ENCODE measurements at places on chromosomes 12 and 14.

DNA sequence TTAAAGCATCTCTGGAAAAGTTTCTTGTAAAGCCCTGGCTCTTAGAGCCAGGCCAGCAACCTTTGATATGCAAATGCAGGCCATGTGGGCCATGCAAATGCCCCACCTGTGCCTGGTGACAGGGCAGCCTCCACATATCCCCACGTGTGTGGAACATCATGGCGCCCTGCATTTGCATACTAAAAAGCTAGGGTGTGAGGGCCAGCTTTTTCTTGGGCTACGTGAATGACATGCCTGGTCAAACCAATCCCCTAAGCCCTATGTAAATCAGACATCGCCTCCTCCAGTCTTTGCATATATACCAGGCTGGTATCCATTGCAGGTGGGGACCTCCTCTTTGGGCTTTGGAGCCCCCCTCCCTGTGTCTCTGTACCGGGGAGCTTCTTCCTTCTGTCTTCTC is 6.4 kb downstream of the CSRP2 start:
- peaks cover 1% of the 10 kb centered on the region for H3K4me1 ChIP-seq
- no peak for DNase-seq
- no peak overlapping the region for H3K27ac ChIP-seq
- no peak overlapping the region for H3K4me3 ChIP-seq
- no peaks in the 10 kb centered on the region for H3K36me3 ChIP-seq
- no peaks in the 10 kb centered on the region for H3K27me3 ChIP-seq

DNA sequence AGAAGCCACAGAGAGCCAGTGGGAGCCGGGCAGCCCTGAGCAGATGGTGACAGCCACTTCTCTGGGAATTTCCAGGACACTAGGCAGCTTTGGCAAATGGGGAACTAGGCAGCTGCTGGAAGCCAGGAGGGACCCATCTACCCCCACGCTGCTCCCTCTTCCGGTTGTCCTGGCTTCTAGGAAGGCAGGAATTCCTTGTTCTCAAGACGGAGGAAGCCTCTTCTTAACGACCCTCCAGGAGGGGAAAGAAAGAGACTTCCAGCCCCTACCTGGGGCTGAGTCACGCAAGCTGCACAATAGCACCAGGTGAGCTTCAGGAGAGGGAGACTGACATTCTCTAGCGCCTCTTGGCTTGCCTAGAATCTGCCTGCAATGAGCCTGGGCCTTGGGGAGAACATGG is 141.5 kb downstream of the ANO2 start:
- no peak for DNase-seq
- no peak overlapping the region for H3K4me3 ChIP-seq
- peaks cover 64% of the 10 kb centered on the region for H3K27me3 ChIP-seq
- no peaks in the 10 kb centered on the region for H3K36me3 ChIP-seq
- peaks cover 2% of the 10 kb centered on the region for H3K4me1 ChIP-seq
- H3K27ac ChIP-seq = no peak overlapping the region

DNA sequence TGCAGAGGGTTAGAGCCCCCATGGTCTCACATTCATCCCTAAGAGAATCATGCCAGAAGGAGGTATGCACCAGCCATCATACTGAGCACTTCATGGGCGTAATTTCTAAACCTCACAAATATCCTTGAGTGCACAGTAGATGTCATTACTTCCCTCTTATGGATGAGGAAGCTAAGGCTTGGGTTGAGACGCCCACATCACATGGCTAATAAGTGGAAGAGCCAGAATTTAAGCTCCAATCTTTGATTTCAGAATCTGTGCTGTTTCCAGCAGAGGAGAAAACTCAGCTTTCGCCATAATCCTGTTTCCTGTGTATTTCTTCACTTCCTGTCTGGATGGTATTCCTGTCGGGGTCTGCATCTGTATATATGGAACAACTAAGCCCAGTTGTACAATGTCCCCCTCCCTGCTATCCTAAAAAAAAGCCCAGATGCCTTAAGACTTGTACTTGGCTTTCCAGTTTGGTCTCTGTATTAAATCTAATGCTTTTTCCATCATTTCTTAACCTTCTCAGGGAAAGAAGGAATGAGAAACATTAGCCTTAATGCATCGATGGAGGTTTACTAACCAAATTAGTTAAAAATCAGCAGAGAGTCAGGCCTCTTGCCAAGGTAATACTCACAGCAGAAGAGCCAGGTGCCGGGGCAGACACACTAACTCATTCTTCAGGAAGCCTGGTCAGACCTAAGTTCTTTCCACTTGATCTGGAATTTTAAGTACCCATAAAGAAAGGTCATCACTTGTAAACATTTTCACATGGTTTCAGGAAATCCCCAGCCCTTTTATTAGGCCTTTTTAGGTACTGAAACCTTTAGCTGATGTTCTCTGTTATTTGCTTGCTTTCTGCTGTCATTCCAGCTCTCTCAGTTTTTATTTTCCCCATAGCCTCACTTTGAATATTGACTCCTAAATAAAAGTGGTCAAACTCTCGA is 5.3 kb downstream of the ISCU start:
- peak; percentile 81 for DNase-seq
- H3K27ac ChIP-seq = peak overlapping the region; percentile 95
- H3K27me3 ChIP-seq = no peaks in the 10 kb centered on the region
- no peak overlapping the region for H3K4me3 ChIP-seq

- H3K4me1 ChIP-seq = no peaks in the 10 kb centered on the region
- H3K27me3 ChIP-seq = no peaks in the 10 kb centered on the region
- no peak overlapping the region for H3K27ac ChIP-seq
- no peak overlapping the region for H3K4me3 ChIP-seq
Observed at GRCh38 chr14:44756554-44756953, 205.2 kb downstream of the KLHL28 start.

DNA sequence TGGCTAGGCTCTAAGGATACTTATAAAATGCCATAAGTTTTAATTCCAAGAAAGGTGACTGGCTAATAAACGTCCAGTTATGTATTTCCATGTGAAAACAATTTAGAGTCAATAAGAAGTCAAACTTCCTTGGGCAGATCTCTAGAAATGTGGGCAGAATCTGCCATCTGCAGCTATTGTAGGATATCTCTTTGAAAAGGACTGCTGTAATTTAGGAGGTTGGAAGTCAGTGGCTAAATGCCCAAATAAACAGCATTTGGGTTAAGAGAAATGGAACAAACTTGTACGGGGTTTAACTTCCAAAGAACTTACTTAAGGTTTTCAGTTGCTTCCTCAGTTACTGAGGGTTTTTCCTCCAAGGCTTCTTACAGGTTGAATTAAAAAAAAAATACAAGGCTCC is 121.6 kb downstream of the FIGNL2 start:
- no peak for DNase-seq
- H3K4me3 ChIP-seq = no peak overlapping the region
- H3K27ac ChIP-seq = no peak overlapping the region
- H3K4me1 ChIP-seq = no peaks in the 10 kb centered on the region

DNA sequence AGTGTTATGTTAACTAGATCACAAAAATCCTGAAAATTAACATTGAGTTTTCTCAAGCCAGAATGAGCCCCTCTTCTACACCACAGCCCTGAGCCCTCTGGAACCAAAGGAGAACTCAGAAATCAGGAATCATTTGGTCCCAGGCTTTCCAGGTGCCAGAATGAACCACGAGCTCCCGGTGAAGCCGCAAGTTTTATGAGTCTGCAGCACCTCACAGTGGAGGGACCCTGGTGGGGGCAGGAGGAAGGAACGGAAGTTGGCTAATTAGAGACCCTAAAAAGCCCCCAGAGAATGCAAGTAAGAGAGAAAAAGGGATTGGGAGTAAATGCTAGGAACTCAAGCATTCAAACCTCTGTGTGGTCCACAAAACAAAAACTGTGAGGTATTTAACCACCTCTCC is 52.9 kb upstream of the BCL2L14 start:
- no peaks in the 10 kb centered on the region for H3K27me3 ChIP-seq
- no peaks in the 10 kb centered on the region for H3K4me1 ChIP-seq
- H3K36me3 ChIP-seq = no peaks in the 10 kb centered on the region
- no peak for DNase-seq
- no peak overlapping the region for H3K27ac ChIP-seq

DNA sequence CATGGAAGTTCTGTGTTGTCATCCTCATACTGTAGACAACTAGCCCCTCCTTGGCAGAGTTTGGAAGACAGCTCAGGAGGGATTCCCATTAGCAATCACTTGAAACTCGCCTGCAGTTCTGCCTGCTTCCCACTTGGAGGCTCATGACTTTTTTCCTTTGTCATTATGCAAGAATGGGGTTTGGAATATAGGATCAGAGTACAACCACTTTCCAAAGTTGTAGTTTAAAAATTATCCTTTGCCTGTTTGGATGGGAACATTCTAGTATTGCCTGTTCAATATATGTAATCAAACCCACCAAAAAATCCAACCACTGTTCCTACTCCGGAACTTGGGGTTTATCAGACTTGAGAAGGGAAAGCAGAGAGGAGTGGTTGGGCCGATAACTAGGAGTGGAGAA is 2.1 kb upstream of the GPD1 start:
- DNase-seq = peak; percentile 76
- H3K27me3 ChIP-seq = peaks cover 6% of the 10 kb centered on the region
- H3K27ac ChIP-seq = no peak overlapping the region
- H3K36me3 ChIP-seq = peaks cover 44% of the 10 kb centered on the region
- peaks cover 9% of the 10 kb centered on the region for H3K4me1 ChIP-seq
- no peak overlapping the region for H3K4me3 ChIP-seq

DNA sequence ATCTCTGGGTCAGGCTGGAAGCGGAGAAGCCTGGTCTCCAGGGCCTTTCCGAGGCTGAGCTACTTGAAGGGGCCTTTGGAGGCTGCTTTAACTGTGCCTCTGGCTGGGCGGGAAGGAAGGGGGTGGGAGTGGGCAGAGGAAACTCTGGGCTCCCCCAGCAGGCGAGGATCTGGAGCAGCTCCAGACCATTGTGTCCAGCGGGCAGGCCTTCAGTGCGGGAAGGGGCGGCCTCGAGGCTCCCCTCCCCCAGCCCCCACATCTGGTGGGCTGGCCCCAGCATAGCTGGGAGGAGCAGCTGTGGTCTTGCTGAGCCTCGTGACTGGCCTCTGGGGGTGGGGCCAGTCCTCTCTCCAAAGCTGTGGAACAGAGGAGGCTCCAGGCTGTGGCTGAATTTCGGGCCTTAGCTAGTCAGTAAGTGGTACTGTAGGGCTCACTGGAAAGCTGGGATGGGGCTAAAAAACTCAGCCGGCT is 3.4 kb downstream of the TAMALIN start:
- peaks cover 32% of the 10 kb centered on the region for H3K36me3 ChIP-seq
- DNase-seq = peak; percentile 93
- H3K4me1 ChIP-seq = peaks cover 44% of the 10 kb centered on the region
- peak overlapping the region; percentile 87 for H3K27ac ChIP-seq
- H3K4me3 ChIP-seq = no peak overlapping the region

DNA sequence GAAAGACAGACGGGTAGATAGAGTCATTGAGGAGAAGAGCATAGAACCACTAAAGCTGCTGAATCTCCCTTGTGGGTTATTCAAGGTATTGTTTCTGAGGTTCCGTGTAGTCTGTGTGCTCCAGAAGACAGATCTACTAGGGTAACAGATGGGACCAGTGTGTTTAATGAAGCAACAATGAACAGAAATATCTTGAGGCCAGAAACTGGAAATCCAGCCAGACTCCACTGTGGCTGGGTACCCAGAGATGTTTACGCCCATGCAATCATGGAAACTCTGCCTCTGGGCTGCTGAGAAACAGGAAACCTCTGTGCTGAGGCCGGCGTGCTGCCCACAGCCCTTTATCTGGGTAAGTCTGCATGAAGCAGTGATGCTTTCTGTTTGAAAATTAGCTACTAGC is 8.3 kb downstream of the PROX2 start:
- no peaks in the 10 kb centered on the region for H3K4me1 ChIP-seq
- DNase-seq = no peak
- H3K27ac ChIP-seq = no peak overlapping the region

DNA sequence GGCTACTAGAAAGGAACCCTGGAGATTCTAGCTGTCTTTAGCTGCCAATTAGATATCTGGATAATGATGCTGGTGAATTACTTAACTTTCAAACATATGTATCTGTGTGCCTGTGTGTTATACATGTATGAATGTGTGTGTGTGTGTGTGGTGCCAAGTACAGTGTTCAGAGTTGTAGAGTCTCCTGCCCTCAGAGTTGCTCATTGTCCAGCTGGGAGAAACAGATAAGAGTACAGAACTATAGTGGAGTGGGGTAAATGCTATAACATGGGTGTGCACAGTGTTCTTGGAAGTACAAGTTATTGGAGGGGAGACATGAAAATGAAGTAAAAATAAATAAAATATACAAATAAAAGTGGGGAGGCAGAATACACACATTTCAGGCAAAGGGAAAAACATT is 23.6 kb upstream of the ADAM20 start:
- no peaks in the 10 kb centered on the region for H3K27me3 ChIP-seq
- no peaks in the 10 kb centered on the region for H3K4me1 ChIP-seq
- no peak for DNase-seq

GRCh38 chr14:48274826-48275225 is 599.4 kb upstream of the MDGA2 start:
- H3K27ac ChIP-seq = no peak overlapping the region
- H3K27me3 ChIP-seq = no peaks in the 10 kb centered on the region
- H3K4me3 ChIP-seq = no peak overlapping the region
- H3K4me1 ChIP-seq = no peaks in the 10 kb centered on the region

DNA sequence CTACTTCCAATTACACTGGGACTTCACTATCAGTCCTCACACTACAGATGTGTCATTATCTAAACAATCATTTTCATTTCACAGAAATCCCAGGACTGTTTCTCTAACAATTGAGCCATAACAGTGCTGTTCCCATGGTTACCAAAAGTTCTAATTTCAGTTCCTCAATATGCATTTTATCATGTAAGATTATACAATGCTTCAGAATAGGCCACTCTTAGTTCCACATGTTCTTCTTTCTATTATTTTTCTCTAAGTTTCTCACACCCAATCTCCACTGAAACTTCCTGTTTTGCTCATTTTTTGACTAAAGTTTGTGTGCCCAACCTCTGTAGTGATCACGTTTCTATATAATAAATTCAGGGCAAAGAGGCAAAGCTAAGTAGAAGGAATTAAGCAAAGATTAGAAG is 185.8 kb downstream of the DUSP6 start:
- H3K4me1 ChIP-seq = no peaks in the 10 kb centered on the region
- H3K36me3 ChIP-seq = no peaks in the 10 kb centered on the region
- H3K27me3 ChIP-seq = no peaks in the 10 kb centered on the region
- no peak overlapping the region for H3K27ac ChIP-seq
- DNase-seq = no peak

- H3K36me3 ChIP-seq = no peaks in the 10 kb centered on the region
Observed at GRCh38 chr14:42428996-42429395, 822.3 kb downstream of the LRFN5 start.

- H3K27me3 ChIP-seq = no peaks in the 10 kb centered on the region
- H3K4me1 ChIP-seq = no peaks in the 10 kb centered on the region
- DNase-seq = no peak
- no peaks in the 10 kb centered on the region for H3K36me3 ChIP-seq
Observed at GRCh38 chr12:20731274-20731673, 36.1 kb downstream of the SLCO1C1 start.

- H3K36me3 ChIP-seq = peaks cover 19% of the 10 kb centered on the region
- no peak overlapping the region for H3K27ac ChIP-seq
- H3K27me3 ChIP-seq = no peaks in the 10 kb centered on the region
- no peak overlapping the region for H3K4me3 ChIP-seq
- peaks cover 3% of the 10 kb centered on the region for H3K4me1 ChIP-seq
- peak; percentile 24 for DNase-seq
Observed at GRCh38 chr12:54338698-54339296, 13.9 kb downstream of the COPZ1 start.

- no peak overlapping the region for H3K4me3 ChIP-seq
- H3K36me3 ChIP-seq = no peaks in the 10 kb centered on the region
- DNase-seq = no peak
- no peak overlapping the region for H3K27ac ChIP-seq
Observed at GRCh38 chr12:79560225-79560889, 130.4 kb downstream of the PAWR start.

All from mesenchymal stem cell (in vitro differentiated cells and primary cell).